ENCODE measurements at places on chromosomes 4 and X.

GRCh38 chr4:95547715-95548471 is 880 bp downstream of the UNC5C start:
- no peak for DNase-seq

GRCh38 chrX:140505421-140506337 is 810 bp upstream of the SOX3 start:
- no peak for DNase-seq

DNA sequence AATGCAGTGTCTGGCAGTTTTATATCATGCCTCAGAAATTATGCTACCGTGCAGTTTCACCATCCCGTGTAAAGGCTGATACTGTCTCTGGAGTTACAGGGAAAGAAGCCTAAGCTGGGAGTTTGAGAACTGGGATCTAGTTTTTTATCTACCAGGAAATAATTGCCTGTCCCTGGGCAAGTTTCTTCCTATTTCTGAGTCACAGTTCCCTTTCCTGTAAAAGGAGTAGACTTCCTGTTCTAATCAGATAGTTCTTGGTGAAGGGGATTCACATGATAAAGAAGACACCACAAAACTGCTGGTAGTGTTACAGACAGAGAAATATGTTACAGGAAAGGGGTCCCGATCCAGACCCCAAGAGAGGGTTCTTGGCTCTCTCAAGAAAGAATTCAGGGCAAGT is 17.1 kb downstream of the HERC3 start:
- no peak for DNase-seq

DNA sequence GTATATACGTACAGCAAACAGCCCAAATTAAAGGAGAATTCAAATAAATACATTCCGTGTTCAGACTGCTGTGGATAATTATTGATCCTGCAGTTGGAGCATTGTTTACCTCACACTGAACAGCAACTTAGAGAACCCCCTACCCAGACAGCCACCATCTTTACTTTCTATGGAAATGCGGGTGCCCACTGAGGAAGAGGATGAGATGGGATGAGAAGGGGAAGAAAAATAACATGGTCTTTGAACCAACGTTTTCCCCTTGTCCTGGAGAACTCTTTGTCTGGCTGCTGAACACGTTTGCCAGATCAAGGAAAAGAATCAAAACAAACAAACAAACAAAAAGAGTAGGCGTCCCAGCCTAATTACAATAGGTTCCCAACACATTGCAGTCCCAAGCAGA is 1.5 kb downstream of the TSPAN5 start:
- DNase-seq, result no peak

GRCh38 chr4:84814094-84814750 is 152.3 kb downstream of the WDFY3 start:
- DNase-seq, result peak; percentile 15

- DNase-seq, result no peak
These were observed 37.3 kb upstream of the GK2 start for GRCh38 chr4:79445371-79445781.

- no peak for DNase-seq
These were observed 6.1 kb downstream of the SLC7A11 start for GRCh38 chr4:138236037-138236436.

GRCh38 chr4:173318240-173318639 is 15.9 kb downstream of the HMGB2 start:
- no peak for DNase-seq

DNA sequence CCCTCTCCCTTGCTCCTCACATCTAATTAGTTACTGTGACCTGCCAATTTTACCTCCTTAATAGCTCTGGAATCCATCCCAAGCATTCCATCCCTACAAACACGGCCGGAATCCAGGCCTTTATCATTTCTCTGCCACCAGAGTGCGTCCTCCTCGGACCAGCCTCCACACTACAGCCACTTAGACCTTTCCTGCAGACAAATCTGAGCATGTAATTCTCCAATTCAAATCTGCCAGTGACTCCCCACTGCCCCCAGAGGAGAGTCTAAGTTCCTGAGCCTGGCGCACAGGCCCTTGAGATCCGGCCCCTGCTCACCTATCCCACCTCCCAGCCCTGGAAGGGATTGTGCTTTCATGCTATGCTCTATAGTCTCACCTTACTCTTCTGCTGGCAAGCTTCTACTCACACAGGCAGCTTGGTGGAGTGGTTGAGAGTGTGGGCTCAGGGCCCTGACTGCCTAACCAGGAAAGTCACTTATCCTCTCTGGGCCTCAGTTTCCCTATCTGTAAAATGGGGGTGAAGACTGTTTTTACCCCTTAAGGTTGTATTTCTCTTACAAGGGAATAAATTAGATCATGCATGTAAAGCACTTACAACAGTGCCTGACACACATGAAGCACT is 31.2 kb downstream of the PJA1 start:
- DNase-seq, result no peak

- DNase-seq, result no peak
These were observed 3.4 kb upstream of the ZCCHC18 start for GRCh38 chrX:104108955-104109354.

DNA sequence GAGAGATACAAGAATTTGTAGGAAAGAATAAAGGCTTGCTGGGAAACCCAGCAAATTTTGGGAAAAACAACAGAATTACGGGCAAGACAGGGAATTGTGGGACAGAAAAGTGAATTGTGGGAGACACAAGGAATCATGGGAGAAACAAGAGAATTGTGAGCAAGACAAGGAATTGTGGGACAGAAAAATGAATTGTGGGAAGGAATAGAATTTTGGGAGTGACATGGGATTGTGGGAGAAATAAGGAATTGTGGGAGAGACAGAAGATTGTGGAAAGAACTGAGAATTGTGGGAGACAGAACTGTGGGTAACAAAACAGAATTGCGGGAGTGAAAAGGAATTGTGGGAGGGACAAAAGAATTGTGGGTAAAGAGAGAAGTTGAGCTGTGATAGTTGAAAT is 1.2 kb upstream of the HCCS start:
- DNase-seq, result no peak

GRCh38 chrX:15564981-15565579 is 35.7 kb downstream of the ACE2 start:
- peak; percentile 18 for DNase-seq

DNA sequence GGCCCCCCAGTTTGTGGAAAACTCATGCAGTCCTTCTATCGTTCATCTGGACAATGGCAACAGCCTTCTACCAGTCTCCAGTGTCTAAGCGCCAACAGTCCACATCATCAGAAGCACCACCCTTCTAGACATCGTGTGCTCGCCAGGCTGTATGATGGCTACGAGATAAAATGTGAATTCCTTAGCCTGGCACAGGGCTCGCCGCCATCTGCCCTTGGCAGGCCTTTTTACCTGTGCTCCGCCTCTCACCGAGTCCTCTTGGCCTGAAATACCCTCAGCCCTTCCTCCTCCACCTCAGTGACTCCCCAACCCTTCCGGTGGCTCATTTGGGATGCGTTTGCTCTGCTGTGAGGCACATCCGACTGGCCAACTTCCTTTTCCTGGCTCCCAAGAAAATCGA is 15.9 kb upstream of the STS start:
- DNase-seq, result no peak

GRCh38 chr4:85142451-85142850 is 176.0 kb upstream of the WDFY3 start:
- DNase-seq, result no peak

DNA sequence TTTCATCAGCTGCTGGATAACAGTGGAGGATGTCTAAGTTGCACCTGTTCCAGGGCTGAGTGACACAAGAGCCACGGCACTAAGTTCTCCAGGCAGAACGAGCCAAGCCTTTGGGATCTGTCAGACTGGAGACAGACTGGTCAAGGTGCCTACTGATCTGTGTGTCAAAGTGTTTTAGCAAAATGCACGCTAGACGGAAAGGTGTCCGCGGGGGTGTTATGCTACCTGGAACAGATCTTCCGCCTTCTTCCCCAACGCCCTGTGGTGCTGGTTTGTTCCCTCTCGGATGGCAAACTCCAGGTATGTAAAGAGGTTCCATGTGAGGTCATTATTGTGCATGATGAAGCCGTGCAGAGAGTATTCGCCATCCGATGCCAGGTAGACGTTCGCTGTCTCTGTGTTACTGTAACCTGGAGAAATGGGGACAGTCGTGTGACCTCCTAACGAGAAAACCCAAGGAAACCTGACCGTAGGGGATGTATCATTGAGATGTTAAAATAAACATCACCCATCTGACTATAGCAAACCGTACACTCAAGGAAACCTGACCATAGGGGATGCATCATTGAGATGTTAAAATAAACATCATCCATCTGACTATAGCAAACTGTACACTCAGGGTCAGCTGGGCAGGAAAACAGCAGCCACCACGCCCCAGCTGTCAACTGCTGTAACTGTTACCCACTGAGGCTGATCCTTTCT is 29.7 kb upstream of the SLC25A6 start:
- DNase-seq, result no peak

- no peak for DNase-seq
These were observed 50.3 kb downstream of the GASK1B start for GRCh38 chr4:158122501-158122900.

- DNase-seq, result no peak
These were observed 123.6 kb downstream of the RELL1 start for GRCh38 chr4:37562592-37562991.

- peak; percentile 89 for DNase-seq
These were observed 182.6 kb downstream of the GABRB1 start for GRCh38 chr4:47213971-47214370.

DNA sequence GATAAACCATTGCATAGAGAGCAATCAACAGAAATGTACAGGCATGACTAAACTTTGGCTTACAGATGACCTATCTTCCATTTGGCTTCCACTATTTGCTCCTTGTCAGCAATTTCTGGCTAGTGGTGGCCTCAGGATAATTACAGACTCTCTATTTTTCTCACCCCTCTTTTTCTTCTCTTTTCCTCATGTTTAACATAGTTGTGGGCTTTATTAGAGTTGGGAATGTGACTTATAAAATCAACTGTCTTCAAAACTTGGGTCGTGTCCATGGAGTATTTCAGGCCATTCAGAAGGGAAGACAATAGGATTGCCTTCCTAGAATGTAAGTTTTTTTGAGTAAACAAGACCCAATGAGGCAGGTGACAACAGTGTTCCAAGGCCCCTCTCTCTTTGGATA is 236.2 kb downstream of the FRAS1 start:
- DNase-seq, result no peak

- DNase-seq, result no peak
These were observed 20.1 kb upstream of the SASH3 start for GRCh38 chrX:129759576-129760061.

DNA sequence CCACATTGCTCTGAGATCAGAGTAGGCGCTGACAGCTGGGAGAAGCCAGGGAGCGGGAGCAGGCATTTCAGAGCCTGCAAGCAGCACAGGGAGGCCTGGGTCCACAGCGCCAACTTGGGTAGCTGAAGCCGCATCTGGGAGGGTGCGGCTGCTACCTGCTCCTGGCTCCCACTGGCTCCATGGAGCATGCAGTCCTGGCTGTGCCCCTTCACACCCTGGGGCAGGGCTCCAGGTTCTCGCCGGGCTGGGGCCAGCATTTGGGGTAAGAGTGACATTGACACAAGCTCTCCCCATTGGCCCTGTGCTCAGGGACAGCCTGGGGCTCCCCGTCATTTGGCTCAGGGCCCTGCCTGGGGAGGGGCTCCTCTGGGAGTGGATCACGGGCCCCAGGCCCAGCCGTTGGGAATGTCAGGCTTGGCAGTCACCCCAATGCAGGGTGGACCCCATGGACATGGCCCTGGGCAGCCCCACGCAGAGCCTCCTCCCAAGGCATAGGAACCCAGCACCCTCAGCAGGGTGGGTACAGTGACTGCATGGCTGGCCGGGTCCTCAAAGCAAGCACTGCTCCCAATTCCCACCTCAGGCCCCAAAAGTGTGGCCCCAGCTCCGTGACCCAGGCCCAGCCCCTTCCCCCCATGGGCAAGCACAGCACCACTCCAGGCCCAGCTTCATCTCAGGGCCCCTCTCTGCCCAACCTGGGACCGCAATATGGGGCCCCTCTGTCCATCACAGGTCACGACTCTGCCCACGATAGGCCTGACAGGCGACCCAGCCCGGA is 82.4 kb downstream of the PRDM5 start:
- DNase-seq, result no peak

GRCh38 chr4:121408-122084 is 2.8 kb upstream of the ZNF718 start:
- no peak for DNase-seq

DNA sequence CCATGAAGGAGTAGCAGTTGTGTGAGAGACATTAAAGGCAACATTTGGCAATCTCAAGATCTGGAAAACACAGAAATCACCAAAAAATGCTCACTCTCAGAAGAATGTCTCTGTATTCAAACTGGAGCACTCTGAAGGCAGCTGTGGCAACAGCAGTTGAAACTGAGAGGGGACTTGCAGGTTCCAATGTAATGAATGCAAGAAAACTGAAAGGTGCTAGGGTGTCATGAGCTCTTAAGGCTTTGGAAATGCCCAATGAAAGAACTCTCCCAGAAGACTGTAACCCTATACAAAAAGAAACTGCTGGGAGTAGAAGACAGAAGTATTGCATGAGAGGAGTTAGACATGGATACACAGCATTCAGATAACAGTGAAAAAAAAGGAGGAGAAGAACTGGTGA is 118.2 kb upstream of the HTR2C start:
- no peak for DNase-seq

DNA sequence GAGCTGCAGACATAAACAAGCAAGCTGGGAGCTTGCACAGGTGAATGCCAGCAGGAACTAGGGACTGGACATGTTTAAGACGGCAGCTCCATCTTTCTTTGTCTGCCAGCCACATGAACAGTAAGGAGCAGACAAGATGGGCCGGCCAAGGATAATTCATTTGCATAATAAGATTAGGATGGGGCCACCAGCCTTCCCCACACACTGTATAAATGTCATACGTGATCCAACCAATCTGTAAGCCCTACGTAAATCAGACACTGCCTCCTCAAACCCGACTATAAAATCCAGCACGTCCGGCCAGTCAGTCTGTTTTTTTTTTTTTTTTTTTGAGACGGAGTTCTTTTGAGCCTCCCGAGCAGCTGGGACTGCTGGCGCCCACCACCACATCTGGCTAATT is 75.6 kb upstream of the BOD1L1 start:
- no peak for DNase-seq

- no peak for DNase-seq
These were observed 3.6 kb downstream of the MAGIX start for GRCh38 chrX:49165901-49166881.

DNA sequence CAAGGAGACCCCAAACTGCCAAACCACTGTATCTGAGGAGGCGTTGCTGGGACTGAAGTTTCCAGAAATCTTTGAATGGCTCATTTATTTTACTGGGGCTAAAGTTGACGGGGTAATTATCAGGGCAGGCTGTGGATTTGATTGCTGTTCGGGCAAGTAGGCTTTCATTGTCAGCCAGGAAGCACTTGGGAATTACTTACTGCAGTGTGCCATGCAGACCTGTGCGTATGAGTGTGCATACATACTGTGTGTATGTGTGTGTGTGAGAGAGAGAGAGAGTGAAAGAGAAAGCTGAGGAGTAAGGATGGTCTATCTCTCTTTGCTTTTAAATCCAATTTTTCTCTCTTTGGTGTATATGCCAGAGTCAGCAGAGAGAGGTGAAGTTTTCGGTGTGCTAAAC is 122.7 kb downstream of the NPNT start:
- no peak for DNase-seq

- no peak for DNase-seq
These were observed 31.7 kb upstream of the APLN start for GRCh38 chrX:129686422-129686948.
